ENCODE measurements at places on chromosomes 16 and 17.
A peak's percentile ranks its signal among the peaks of the same experiment; 100 is the strongest.

- DNase-seq, result peak; percentile 65
These were observed 2.2 kb upstream of the KRT19 start for GRCh38 chr17:41530062-41531048.

GRCh38 chr17:32854832-32855389, 22.0 kb downstream of the MYO1D start:
- no peak for DNase-seq

GRCh38 chr16:58034774-58035173, 9.2 kb downstream of the MMP15 start:
- DNase-seq, result no peak

- DNase-seq, result peak; percentile 87
These were observed 24.0 kb upstream of the VPS4A start for GRCh38 chr16:69286941-69287713.

- DNase-seq, result peak; percentile 60
These were observed 184.4 kb downstream of the MSI2 start for GRCh38 chr17:57440522-57441269.

DNA sequence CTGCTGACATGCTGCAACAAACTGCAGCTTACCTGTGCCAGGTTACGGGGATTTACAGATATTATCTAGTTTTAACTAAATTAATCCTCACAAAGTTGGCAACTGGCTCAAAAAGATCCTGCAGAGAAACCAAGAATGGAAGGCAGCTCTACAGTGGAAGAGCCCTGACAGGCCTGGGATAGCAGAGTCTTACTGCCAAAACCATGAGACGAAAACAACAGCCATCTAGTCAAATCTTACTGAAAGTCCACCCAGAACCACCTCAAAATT, 8.1 kb downstream of the USP36 start:
- DNase-seq, result no peak
